ENCODE measurements at places on chromosomes 4 and X. TPM values are rescaled to one million over a fixed set of nuclear protein-coding genes. Genes with fewer than 3 reads are reported as not detected.

DNA sequence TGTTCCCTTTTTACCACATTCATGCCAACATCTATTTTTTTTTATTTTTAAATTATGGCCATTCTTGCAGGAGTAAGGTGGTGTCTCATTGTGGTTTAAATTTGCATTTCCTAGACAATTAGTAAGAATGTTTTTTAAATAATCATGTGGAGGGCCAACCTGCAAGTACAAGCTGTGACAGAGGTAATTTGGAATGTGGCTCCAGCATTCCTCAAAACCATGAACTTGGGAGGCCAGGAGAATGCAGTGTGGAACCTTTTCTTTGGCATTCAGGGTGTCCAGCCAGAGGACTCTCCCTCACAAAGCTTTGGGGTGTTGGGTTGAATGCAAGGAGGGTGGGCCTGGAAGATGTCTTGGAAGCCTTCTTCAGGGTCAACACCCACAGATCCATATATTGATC lies 7.3 kb upstream of the TMEM185A start:
- DNase-seq: no peak

GRCh38 chr4:79852305-79852730 lies 220.7 kb downstream of the ANTXR2 start:
- no peak for DNase-seq

- DNase-seq: peak; percentile 41
Measured at GRCh38 chr4:111064342-111064993, 441.6 kb upstream of the PITX2 start.

DNA sequence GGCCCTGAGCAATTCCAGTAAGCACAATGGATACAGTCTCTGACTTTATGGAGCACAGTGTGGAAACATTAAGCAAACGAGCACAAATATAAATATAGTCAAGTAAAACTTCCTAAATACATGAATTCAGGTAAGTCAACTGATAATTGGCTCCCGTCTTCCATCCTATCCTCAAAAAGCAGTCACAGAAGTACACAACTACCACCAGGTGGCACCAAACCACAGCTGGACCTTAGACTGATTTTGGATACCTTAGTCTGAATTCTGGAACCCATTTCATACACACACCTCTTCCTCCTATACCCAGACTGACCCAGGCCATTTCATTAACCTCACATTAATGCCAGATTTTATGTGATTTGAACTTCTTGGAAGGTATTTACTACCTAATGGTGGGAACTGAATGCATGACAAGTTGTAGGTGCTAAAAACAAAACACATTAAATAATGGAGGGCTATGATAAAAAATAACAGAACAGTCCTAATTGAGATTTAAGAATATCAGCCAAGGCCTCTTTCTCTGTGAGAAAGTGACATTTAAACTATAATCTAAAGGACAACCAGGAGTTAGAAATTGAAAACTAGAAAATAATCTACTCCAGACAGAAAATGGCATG lies 77.5 kb downstream of the ELF2 start:
- DNase-seq: peak; percentile 81

DNA sequence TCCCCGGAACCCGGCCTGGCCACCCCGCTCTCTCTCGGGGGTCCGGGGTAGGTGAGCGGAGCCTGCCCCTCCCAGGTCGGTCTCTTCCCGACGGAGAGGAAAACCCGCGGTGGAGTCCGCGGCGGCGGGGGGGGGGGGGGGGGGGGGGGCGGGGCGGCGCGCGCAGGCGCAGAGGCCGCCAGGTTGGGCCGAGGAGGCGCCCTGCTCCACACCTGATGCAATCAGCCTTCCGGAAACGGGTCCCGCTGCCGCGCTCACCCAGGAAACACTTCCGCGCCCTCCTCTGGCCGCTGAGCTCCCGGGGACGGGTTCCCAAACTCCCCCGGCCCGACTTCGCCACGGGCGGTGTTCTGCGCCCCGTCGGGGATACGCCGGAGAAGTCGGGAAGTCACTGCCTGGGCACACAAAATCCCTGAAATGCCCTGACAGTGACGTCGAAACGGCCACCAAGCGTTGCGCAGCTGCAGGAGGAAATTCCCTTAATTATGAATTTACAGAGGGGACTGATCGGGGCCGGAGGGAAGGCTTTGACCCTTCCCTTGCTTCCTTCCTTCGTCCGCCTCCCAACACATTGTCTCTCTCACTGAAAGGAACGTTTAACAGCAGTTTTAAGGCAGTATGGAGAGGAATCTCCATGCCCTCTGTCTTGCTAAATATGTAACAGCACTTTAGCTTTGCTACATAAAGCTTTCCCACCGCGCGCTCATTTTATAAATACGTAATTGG lies 2.1 kb upstream of the APBB2 start:
- peak; percentile 83 for DNase-seq

GRCh38 chrX:17368002-17368401 lies 7.0 kb upstream of the NHS start:
- DNase-seq: no peak

DNA sequence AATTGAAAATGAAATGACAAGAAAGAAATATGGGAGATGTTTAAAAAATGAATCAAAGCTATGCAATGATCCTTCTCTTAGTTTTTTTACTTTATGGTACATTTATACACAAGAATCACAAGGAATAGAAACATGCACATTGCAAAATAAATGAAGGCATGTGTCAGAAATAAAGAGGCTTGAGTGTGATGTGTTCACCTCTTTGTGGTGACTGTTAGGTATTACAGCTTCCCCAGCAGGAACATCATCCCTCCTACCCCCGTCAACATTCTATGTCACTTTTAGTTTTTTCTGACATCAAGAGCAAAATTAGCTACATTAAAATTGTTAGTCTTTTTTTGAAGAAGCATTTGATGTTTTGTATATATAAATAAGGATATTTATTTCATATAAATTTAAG lies 214.8 kb downstream of the SLC4A4 start:
- peak; percentile 64 for DNase-seq

- DNase-seq: peak; percentile 24
Measured at GRCh38 chr4:146522869-146523205, 1.1 kb upstream of the SLC10A7 start.

GRCh38 chr4:152038238-152038637 lies 277.4 kb upstream of the GATB start:
- peak; percentile 74 for DNase-seq

- DNase-seq: peak; percentile 58
Measured at GRCh38 chrX:84155938-84156337, 32.1 kb downstream of the RPS6KA6 start.

DNA sequence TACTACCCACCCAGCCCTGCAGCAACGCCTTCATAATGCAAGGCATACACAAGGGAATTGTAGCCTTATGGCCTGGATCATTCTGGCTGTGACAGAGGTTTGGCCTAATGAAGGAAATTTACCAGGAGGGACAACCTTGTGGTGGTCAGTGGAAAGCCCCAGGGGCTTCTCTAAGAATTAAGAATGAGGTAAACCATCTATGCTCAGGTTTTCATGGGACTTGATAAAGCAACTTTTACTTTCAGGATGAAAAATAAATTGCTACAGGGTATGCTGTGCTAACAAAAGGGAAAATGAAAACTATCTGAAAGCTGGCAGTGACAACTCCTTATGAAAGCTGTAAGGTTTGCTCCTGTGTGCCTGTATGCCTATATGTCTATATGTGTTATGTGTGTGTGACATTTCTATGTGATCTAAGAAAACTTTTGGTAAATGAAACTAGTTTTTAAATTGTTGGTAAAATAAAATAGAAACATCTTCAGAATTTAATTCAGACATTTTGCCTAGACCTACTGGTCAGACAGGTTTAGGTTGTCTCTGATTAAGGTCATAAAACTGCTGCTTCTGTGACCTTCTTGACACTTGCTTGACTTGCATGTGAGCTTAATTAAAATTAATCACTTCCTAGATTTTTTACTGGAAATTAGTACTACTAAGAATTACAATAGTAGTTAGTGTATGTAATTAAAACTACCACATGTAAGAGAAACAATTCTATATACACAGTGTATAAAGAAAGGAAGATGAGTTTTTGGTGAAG lies 19.9 kb upstream of the TXK start:
- no peak for DNase-seq

- no peak for DNase-seq
Measured at GRCh38 chr4:71687056-71687455, 96.8 kb downstream of the GC start.

DNA sequence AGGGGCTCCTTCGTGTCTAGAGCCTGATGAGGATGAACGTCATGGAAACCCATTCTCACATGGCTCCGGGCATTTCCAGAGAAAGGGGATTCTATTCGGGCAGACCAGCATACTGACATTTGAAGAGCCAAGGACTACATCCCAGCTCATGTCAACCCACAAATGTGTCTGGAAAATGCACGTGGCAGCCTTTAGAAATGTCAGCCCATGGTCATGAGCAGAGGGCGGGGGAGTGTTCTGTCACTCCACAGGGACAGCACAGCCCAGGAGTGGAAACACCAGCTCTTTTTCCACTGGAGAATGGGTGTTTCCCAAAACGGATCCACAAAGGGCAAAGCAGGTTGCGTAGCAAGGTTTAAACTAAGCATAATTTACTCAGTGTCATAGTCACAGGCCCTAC lies 207.0 kb downstream of the BCOR start:
- DNase-seq: no peak

DNA sequence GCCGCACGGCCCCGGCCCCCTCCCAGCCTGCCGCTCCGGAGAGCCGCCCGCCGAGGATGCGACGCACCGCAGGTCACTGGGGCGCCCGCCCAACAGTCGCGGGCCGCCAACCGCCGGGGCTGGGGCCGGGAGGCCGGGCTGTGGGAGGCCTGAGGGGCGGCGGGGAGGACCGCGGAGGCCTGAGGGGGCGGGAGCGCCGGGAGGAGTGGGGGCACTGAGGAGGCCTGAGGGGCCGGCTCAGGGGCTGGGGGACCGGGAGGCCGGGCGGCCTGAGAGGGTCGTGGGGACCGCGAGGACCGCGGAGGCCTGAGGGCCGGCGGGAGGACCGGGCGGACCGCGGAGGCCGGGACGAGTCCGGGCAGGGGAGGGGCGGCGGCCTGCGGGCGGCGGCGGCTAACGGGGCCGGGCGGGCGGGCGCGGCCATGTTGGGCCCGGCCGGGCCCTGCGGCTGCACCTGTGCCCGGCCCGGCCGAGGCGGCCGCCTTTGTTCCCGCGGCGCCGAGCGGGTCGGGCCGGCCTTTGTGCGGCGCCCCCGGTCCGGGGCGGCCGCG lies 353 bp downstream of the NSD2 start:
- no peak for DNase-seq

NONO gene
- total RNA-seq: 631 TPM

RAB41 gene
- total RNA-seq: not detected

SMR3B gene
- not detected for total RNA-seq

SHISA3 gene
- 33.5 TPM for total RNA-seq

GAGE2A gene
- not detected for total RNA-seq
